ENCODE measurements at places on chromosomes 4 and X. TPM values are rescaled to one million over a fixed set of nuclear protein-coding genes. Genes with fewer than 3 reads are reported as not detected.

- DNase-seq, result no peak
These were observed 94.9 kb downstream of the ENPP6 start for GRCh38 chr4:184122631-184123408.

- no peak for DNase-seq
These were observed 658 bp downstream of the SH3TC1 start for GRCh38 chr4:8199594-8200301.

- no peak for DNase-seq
These were observed 4.4 kb upstream of the SMIM14 start for GRCh38 chr4:39642885-39643552.

- no peak for DNase-seq
These were observed 92.3 kb downstream of the PSAPL1 start for GRCh38 chr4:7342223-7343080.

DNA sequence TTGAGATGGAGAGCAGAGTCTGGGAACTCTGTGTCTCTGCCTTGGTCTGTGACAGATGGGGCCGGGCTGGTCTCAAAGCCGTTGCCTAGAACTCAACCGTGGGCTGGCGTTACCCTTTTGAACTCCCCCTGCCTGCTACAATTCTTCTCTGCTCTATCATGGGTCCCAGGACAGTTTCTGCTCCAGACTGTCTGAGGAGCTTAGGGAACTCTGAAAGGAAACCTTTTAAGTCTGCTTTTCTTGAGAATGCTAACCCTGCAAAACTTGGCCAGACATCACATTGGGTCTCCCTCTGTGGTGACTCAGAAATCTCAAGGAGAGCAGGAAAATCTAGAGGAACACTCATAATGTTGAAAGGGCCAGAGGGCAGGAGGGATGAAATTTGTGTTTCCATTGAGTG is 240.6 kb downstream of the CBR4 start:
- no peak for DNase-seq

Gene NEIL3
- polyA plus RNA-seq, result 13.5 TPM

Gene PNPLA4
- polyA plus RNA-seq, result 44.3 TPM

Gene VSIG1
- not detected for polyA plus RNA-seq

GRCh38 chr4:92333016-92333415 is 29.2 kb downstream of the GRID2 start:
- no peak for DNase-seq

DNA sequence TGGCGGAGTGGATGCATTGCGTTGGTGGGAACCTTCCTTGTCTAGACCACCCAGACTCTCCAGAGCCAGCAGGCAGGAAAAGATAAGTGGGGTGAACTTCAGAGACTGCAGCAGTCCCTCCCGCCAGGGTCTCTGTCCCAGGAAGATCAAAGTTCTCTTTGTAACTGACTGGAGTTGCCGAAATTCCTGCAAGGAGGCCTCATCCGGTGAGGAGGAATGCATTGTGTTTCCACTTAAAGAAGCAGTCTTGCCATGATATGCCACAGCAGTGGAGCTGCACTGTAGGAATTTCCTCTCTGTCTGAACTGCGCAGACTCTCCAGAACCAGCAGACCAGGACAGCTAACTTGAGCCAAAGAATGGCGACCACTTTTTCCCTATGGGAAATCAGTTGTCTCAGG is 1190.4 kb downstream of the TECRL start:
- DNase-seq, result no peak

GRCh38 chr4:106195435-106195950 is 120.5 kb downstream of the TBCK start:
- no peak for DNase-seq

Gene MAGEC1
- not detected for polyA plus RNA-seq

Gene FGFR3
- not detected for polyA plus RNA-seq

Gene NOX1
- polyA plus RNA-seq, result 0.08 TPM

GRCh38 chrX:33987458-33987857 is 144.7 kb downstream of the FAM47A start:
- no peak for DNase-seq

- DNase-seq, result no peak
These were observed 50.4 kb downstream of the APOO start for GRCh38 chrX:23857363-23857762.

GRCh38 chr4:118857760-118858159 is 21.8 kb upstream of the SEC24D start:
- no peak for DNase-seq

GRCh38 chr4:170248576-170248975 is 158.8 kb upstream of the AADAT start:
- no peak for DNase-seq

- no peak for DNase-seq
These were observed 311.5 kb downstream of the OPHN1 start for GRCh38 chrX:68121835-68122234.

GRCh38 chr4:153469031-153469430 is 2.9 kb downstream of the TMEM131L start:
- DNase-seq, result no peak

Measured in GM12878 (cell line).